PC-3 (cell line): ENCODE measurements at places on chromosomes 7 and 10.

DNA sequence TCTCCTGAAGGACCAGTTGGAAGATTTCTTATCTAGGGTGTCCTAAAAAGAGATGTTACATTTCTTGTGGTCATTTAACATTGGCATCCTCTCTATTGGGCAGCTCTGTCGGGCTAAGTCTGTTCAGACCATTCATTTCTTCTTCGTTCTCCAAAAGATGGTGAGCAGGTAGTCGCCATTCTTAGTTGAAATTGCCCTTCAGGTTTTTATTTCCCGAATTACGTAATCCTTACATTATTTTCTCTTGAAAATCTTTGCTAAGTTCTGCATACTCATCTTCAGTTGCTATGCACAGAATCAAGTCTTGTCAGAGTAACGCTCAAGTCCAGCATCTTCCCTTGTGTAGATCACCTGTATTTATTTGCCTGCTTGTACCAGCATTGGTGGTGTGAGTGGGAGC is 53.6 kb downstream of the DAGLB start:
- peak overlapping the region; percentile 41; the same call in 1 of the 2 replicates for H3K4me3 ChIP-seq
- H3K27ac ChIP-seq: peak overlapping the region; percentile 98
- H3K27me3 ChIP-seq: no peaks in the 10 kb centered on the region
- H3K4me1 ChIP-seq: peaks cover 45% of the 10 kb centered on the region
- DNase-seq: no peak
- peaks cover 39% of the 10 kb centered on the region for H3K36me3 ChIP-seq

GRCh38 chr7:154584352-154585252 is 418.3 kb downstream of the PAXIP1 start:
- no peak overlapping the region for H3K27ac ChIP-seq
- no peak overlapping the region for H3K4me3 ChIP-seq
- peak; percentile 13 for DNase-seq
- no peaks in the 10 kb centered on the region for H3K36me3 ChIP-seq

GRCh38 chr10:128047351-128047750 is 78.9 kb downstream of the MKI67 start:
- no peaks in the 10 kb centered on the region for H3K27me3 ChIP-seq
- peak overlapping the region; percentile 77 for H3K4me3 ChIP-seq
- H3K27ac ChIP-seq: peak overlapping the region; percentile 71
- no peaks in the 10 kb centered on the region for H3K36me3 ChIP-seq
- DNase-seq: peak; percentile 88

DNA sequence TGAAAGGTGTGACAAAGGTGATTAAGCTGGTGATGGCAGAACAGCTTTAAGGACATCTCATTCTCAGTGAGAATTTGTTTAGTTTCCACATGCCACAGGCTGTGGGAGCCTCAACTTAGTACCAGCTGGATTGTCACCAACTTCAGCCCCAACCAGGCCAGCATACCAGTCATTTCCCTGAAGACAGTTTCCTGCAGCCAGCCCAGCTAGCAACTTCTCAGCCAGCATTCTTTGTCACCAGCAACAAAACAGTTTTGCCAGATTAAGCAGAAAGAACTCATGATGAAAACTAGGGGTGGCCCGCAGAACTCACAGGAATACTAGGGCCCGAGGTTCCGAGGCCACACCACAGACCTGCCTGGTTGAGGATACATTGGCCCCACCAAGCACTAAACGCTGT is 68.8 kb upstream of the UNC5B start:
- no peak overlapping the region for H3K27ac ChIP-seq
- H3K27me3 ChIP-seq: peaks cover 37% of the 10 kb centered on the region
- no peaks in the 10 kb centered on the region for H3K36me3 ChIP-seq
- no peak for DNase-seq

GRCh38 chr10:34567659-34568253 is 247.3 kb downstream of the PARD3 start:
- H3K27me3 ChIP-seq: no peaks in the 10 kb centered on the region
- no peak overlapping the region for H3K27ac ChIP-seq
- no peaks in the 10 kb centered on the region for H3K36me3 ChIP-seq
- H3K4me3 ChIP-seq: no peak overlapping the region

- no peaks in the 10 kb centered on the region for H3K27me3 ChIP-seq
- H3K36me3 ChIP-seq: no peaks in the 10 kb centered on the region
- peak; percentile 55 for DNase-seq
- no peak overlapping the region for H3K4me3 ChIP-seq
- no peak overlapping the region for H3K27ac ChIP-seq
Observed at GRCh38 chr7:88169717-88170320, 50.0 kb downstream of the SRI start.

DNA sequence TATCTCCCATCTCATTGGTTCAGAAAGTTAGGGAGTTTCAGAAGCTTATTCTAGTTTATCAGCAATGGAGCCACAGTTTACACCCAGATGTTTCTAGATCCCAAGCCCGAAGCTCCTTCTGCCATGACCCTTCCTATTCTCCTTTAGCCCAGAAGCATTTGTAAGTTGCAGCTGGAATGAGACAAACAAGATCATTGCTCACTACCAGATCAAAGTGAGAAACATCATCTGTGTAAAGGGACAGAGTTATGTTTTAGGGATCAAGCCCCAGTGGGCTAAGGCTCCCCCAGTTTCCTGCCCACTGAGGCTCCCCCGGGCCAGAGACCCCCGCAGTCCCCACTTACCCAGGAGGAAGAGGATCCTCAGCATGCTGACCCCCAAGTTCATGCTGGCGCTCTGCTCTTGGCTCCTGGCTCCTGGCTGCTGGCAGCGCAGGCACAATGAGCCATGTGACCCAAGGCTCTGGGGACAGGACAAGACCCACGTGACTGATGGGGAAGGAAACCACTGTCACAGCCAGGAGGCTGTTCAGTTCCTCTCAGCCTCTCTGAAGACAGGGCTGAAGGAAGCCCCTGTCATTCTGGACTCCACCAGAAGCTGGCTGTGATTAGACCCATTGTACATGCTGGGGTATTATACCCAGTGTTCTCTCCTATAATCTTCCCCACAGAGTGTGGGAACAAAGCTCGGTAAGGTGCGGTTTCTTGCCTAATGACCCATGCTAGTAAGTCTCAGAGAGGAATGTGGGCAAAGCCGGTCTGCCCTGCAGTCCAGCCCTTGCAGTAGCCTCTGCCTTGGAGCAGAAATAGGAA is at the start of gene TMEM273:
TMEM273 (minus strand) TSS at position 442 of the 812 bp plus-strand sequence; CDS start at position 387, 55 bp downstream.
- DNase-seq: peak; percentile 33
- no peaks in the 10 kb centered on the region for H3K36me3 ChIP-seq
- H3K4me1 ChIP-seq: peaks cover 10% of the 10 kb centered on the region
- H3K4me3 ChIP-seq: no peak within 1 kb of the TSS
- H3K27me3 ChIP-seq: peaks cover 76% of the 10 kb centered on the region

GRCh38 chr10:35908451-35908850 is 266.4 kb upstream of the FZD8 start:
- peaks cover 38% of the 10 kb centered on the region for H3K4me1 ChIP-seq
- no peaks in the 10 kb centered on the region for H3K36me3 ChIP-seq
- H3K27ac ChIP-seq: no peak overlapping the region
- DNase-seq: no peak

GRCh38 chr10:133378251-133379096 is 588 bp upstream of the PAOX start:
- peak overlapping the region; percentile 75 for H3K4me3 ChIP-seq
- no peak overlapping the region for H3K27ac ChIP-seq
- no peaks in the 10 kb centered on the region for H3K27me3 ChIP-seq
- DNase-seq: peak; percentile 27

- H3K4me3 ChIP-seq: no peak overlapping the region
- H3K36me3 ChIP-seq: no peaks in the 10 kb centered on the region
- no peak overlapping the region for H3K27ac ChIP-seq
- no peaks in the 10 kb centered on the region for H3K27me3 ChIP-seq
- DNase-seq: no peak
Observed at GRCh38 chr10:3495281-3495680, 289.7 kb downstream of the KLF6 start.

- H3K4me1 ChIP-seq: no peaks in the 10 kb centered on the region
- H3K4me3 ChIP-seq: no peak overlapping the region
- 0 out of 2 replicates have a peak, but pooled peaks cover 5% of the 10 kb centered on the region for H3K27me3 ChIP-seq
- no peaks in the 10 kb centered on the region for H3K36me3 ChIP-seq
- no peak for DNase-seq
Observed at GRCh38 chr10:18436902-18437301, 214.5 kb downstream of the NSUN6 start.

DNA sequence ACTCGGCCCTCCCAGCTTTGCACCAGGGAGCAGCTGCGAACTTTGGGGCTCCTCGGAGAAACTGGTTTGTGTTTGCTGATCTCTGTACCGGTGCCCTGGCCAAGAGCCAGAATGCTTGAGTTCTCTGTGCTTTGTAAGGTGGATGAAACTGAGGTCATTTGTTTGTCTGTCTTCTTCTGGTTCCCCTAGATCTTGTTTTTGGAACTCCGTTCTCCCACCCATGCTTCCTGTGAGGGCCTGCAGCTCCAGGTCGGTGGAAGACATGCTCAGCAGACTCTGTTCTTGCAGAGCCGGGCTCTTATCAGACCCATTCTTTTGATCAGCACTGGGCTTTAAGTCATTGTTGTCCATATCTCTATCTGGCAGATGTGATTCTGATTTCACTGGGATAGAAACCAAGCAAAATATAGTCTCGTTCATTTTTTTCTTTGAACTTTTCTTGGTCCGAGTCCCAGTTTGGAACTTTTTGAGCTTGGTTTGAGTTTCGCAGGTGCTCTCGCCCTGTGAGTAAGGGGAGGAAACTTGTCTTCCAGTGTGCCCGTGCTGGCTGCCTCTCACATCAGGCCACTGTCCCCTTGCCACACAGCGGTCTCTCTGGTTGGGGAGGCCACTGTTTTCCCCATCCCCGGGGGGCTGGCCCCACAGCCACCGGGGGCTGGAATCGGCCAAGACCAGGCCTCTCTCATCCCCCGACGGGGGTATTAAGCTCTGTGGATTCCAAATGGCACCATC is 31.2 kb downstream of the JCAD start:
- no peaks in the 10 kb centered on the region for H3K4me1 ChIP-seq
- no peak for DNase-seq
- no peak overlapping the region for H3K4me3 ChIP-seq
- no peak overlapping the region for H3K27ac ChIP-seq

DNA sequence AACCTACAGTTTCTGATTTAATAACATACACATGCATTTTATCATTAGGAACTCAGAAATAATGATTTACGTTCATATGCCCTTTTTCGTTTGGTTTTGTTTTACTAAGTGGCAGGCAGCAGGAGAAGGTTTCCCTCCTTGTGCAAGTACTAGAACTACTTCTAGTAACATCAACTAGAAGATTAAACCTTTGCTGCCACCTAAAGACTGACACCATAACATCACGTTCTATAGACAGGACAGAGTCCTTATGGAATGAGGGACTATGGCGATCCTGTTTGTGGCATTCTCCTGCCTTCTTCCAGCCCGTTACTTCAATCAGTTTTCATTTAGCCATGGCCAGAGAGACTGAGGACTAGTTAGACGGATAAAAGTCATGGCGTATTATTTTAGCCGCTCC is 53.2 kb downstream of the GAD2 start:
- H3K36me3 ChIP-seq: no peaks in the 10 kb centered on the region
- peaks cover 60% of the 10 kb centered on the region for H3K27me3 ChIP-seq
- no peaks in the 10 kb centered on the region for H3K4me1 ChIP-seq
- H3K27ac ChIP-seq: no peak overlapping the region
- no peak overlapping the region for H3K4me3 ChIP-seq

DNA sequence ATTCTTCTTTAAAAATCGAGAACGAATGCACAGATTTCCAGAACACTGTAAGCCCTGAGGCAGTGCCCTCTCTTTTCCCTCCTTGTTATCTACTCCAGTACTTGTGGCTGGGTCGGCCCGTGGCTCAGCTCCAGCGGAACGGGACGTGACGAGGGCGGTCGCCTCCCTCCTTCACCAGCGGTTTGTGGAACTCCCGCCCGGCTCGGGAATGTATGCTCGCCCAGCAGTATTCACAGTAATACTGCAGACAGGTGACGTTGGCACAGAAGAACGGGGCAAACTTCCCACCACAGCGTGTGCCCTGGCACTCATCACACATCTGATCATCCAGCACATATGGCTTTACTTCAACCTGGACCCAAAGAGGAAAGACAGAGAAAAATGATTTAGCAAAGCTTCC is 128.5 kb downstream of the BTAF1 start:
- H3K4me1 ChIP-seq: no peaks in the 10 kb centered on the region
- no peak for DNase-seq
- H3K27ac ChIP-seq: no peak overlapping the region
- no peaks in the 10 kb centered on the region for H3K36me3 ChIP-seq

GRCh38 chr10:70810967-70811366 is 4.8 kb upstream of the SGPL1 start:
- no peaks in the 10 kb centered on the region for H3K27me3 ChIP-seq
- no peak overlapping the region for H3K27ac ChIP-seq
- H3K4me1 ChIP-seq: peaks cover 43% of the 10 kb centered on the region
- no peak overlapping the region for H3K4me3 ChIP-seq

DNA sequence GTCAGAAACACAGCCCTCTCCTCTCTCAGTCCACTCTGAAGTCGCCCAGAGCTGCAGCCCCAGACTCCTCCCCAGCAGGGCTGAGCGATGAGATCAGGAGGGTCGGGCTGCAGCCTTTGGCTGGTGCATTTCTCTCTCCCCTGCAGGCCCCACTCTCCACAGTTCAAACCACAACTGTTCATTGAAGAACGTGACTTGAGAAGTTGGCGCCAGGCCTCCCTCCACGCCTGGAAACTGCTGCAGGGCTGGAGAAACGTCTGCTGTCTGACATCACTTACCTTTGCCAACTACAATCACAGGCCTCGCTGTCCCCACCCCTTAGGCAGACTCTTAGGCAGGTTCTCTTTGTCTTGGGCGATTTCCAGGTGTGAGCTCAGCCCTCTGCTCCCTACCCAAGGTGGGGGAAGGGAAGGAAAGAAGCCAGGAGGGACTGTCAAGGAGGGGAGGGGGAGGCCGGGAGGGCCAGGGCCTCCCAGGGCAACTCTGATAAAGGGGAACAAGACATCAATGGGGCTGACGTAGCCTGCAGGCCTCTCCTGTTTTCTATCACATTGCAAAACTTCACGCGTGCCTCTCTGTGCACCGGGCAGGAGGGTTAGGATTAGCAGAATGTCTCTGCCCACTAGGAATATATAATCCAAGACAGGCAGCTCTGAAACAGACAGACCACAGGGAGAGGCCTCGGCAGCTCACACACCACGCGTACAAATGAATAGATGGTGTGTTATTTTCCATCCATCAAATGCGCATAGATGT is 32.7 kb downstream of the CALML5 start:
- H3K27ac ChIP-seq: peak overlapping the region; percentile 89
- H3K27me3 ChIP-seq: no peaks in the 10 kb centered on the region
- H3K4me1 ChIP-seq: peaks cover 25% of the 10 kb centered on the region
- no peaks in the 10 kb centered on the region for H3K36me3 ChIP-seq
- peak; percentile 73 for DNase-seq
